A549 treated with GW870086 at 1 μM for 4 hours (cell line): ENCODE measurements at places on chromosomes 6 and 20. TPM values are rescaled to one million over a fixed set of nuclear protein-coding genes. Genes with fewer than 3 reads are reported as not detected.

LHFPL5 gene
- total RNA-seq, result 0.06 to 0.17 TPM (median 0.10 TPM) in 3 of 5 replicates, not detected in the others

XKR7 gene
- 0.01 TPM in 1 of 5 replicates, not detected in the others for total RNA-seq

EFCAB8 gene
- not detected in 5 replicates for total RNA-seq

LST1 gene
- total RNA-seq, result 0.30 to 0.66 TPM in 2 of 5 replicates, not detected in the others
